ENCODE measurements at places on chromosomes 5 and 9.

GRCh38 chr9:17963498-17963897, 384.6 kb downstream of the SH3GL2 start:
- no peak for DNase-seq

DNA sequence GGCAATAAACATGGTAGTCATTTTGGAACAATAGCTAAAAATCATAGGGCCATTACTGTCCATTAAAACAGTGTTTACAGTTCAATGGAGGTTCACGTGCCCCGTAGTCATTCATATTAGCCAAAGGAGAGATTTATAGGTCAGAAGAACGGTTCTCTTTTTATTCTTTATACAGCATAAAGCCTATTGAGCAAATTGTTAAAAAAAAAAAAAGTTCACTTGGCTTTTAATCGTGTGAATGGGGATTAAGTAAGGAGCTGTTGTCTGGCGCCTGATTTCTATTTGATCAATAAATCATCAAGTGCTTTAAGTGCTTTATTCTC, 69.1 kb upstream of the TBCA start:
- no peak for DNase-seq

GRCh38 chr9:137373611-137373980, 49.4 kb downstream of the EXD3 start:
- DNase-seq, result no peak

DNA sequence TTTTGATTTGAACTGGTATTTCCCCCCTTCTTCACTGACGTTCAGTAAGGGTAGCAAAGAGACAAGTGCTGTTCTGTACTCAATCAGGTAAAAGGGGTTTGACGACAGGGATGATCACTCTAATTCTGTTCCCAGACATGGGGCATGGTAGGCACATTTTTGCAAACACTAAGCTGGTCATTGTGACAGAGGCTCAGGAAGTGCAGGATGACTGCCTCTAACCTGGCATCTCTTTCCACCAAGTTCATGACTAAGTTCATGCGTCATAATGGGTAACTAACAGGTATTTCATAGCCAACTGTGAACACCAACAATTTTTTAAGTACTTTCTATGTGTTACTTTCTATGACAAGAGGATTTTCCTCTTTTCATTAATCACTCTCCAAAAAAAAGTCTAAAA, 166.5 kb downstream of the MAPKAP1 start:
- no peak for DNase-seq

DNA sequence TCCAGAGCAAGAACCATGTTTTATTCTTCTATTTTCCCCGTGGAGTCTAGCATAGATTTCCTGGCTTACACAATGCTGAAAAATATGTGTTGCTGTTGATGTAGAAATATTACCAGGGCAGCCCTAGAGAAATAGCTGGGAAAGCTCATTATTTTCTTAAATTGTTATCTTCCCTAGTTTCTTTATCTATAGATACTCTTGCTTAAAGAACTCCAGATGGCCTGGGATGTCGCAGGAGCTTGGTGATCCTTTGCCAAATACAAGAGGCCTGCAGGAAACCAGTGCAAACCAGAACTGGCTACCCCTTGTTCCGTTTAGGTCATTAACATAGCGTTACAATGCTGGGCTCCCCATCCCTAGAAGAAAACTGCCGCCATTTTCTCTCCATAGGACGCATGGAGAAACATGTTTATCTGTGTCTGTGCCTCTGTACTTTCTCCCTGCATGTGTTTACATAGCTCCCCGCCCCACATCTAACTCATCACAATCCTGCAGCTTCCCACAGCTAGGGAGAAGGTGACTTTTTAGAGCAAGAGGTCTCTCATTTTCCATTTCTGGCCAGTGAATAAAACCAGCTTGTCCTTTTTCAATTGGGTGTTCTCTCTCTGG, 6.4 kb downstream of the PRLR start:
- DNase-seq, result no peak

- DNase-seq, result no peak
Measured at GRCh38 chr5:5278815-5279381, 138.8 kb downstream of the ADAMTS16 start.

GRCh38 chr5:112436144-112436543, 17.1 kb upstream of the EPB41L4A start:
- no peak for DNase-seq

GRCh38 chr9:70597886-70598285, 183.4 kb upstream of the KLF9 start:
- no peak for DNase-seq

DNA sequence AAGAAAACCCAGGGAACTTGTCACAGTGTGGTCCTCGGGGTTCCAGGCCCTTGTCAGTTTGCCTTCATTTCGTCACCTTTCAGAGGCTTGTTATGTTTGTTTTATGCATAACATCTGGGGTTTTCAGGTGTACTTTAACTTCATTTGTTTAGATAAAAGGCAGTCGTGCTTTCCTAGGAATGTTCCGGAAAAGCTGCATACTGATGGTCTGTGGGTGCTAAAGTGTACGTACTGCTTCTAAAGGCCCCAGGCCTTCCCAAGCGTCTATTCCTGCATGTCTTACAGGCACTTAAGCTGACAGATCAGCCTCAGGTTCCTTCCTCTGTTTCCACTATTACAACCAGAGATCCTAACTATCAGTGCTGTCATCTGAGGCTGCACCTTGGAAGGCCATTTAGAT, 95.6 kb upstream of the ANKH start:
- no peak for DNase-seq

Data from CD4-positive, alpha-beta T cell treated with Interleukin-4 for 4 hours (primary cell).